T follicular helper cell (primary cell): ENCODE measurements at places on chromosomes 7 and 10.

GRCh38 chr10:119290301-119291048 is 83.1 kb downstream of the GRK5 start:
- DNase-seq = no peak

- no peak for DNase-seq
Observed at GRCh38 chr7:142443216-142444010, 185.6 kb upstream of the PRSS58 start.

GRCh38 chr7:46554688-46555422 is 633.8 kb upstream of the IGFBP3 start:
- no peak for DNase-seq

GRCh38 chr7:139777133-139777891 is 486 bp downstream of the HIPK2 start:
- peak; percentile 32 for DNase-seq

DNA sequence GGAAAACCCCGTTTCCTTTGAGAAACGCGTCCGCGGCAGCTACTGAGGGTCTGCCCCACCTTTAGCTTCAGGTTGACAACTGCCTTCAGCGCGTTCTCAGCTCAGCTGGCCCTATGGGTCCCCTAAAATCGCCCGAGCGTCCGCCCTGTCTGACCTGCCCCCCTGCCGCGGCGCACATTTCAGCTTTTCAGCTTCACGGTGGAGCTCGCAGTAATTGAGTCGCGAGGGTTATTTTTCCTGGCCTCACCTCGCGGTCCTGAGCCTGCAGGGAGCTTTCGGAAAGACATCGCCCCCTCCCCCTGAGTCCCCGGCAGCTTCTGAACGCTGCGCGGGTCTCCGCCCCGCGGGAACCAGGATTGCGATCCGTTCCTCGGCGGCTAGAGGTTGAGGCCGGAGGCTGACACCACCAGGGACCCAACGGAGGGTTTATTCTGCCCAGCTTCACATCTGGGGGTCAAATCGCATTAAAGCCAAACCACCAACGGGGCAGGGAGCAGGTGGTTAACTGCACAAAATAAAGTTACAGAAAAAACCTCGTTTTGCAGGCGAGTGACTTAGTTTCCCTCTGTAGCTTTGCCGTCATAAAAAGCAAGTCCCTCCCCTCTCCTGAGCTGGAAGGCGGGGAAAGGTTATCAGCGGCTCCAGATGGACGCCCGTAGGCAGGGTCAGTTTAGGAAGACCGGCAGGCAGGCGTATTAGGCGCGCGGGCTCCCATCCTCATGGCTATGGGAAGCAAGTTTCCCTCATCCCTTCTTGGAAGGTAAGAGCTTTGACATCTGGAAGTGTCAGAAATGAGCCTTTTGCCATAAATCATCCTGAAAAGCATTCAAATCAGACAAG is 11.0 kb downstream of the TWIST1 start:
- no peak for DNase-seq

DNA sequence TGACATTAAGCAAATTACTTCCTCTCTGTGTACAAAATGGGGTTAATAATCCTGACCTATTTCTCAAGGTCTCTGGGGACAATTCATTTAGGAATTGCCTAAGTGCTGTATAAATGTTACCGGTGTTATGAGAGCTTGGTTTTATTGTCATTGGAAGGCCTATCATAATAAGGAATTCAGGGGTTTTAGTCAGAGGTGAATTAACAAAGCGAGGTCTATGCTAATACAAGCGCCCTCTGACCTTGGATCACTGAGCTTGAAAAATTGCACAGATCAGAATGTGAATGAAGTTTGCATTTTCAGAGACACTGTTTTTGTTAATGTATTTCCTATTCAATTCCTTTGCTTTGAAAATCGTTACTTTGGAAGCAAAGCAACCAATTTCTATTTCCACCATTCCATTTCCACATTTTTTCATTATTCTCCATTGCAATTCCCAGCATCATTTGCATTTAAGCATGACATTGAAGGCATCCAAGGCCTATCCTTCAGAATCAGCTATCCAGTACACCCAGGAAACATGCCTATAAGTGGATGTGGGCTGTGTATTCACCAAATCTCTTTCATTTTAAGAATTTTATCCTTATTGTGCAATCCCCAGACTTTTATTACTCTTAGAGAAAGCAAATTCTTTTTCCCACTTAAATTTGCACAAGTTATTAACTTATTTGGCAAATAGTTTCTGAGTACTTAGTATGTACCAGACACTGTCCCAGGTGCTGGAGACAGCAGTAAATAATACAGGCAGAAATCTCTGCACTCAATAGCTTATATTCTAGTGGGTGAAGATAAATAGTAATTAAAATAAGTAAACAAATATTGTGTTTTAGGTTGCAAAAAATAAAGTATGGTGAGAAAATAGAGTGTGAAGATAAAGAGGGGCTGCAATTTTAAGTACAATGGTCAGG is 133.1 kb downstream of the NRCAM start:
- DNase-seq = no peak

GRCh38 chr7:6320791-6321190 is 48.4 kb upstream of the CYTH3 start:
- DNase-seq = no peak
